ENCODE measurements at places on chromosomes 2 and 18. TPM values are rescaled to one million over a fixed set of nuclear protein-coding genes. Genes with fewer than 3 reads are reported as not detected.

Gene INPP1
- total RNA-seq: 11.3 TPM

Gene GKN1
- total RNA-seq: not detected

Gene SLC23A3
- 1.2 TPM for total RNA-seq

Gene TMEM198
- 3.8 TPM for total RNA-seq

Gene KIF1A
- 20.3 TPM for total RNA-seq

Gene DOK6
- total RNA-seq: 3.1 TPM

Gene CABYR
- 7.8 TPM for total RNA-seq

Gene KATNAL2
- total RNA-seq: 3.0 TPM

Gene C2orf76
- total RNA-seq: 9.2 TPM

Gene CHRNG
- total RNA-seq: not detected

- H3K27ac ChIP-seq: peak overlapping the region; percentile 98
- H3K4me3 ChIP-seq: peak overlapping the region; percentile 100
- DNase-seq: peak; percentile 61
Measured at GRCh38 chr2:150485114-150485870, 2.2 kb downstream of the RND3 start.

DNA sequence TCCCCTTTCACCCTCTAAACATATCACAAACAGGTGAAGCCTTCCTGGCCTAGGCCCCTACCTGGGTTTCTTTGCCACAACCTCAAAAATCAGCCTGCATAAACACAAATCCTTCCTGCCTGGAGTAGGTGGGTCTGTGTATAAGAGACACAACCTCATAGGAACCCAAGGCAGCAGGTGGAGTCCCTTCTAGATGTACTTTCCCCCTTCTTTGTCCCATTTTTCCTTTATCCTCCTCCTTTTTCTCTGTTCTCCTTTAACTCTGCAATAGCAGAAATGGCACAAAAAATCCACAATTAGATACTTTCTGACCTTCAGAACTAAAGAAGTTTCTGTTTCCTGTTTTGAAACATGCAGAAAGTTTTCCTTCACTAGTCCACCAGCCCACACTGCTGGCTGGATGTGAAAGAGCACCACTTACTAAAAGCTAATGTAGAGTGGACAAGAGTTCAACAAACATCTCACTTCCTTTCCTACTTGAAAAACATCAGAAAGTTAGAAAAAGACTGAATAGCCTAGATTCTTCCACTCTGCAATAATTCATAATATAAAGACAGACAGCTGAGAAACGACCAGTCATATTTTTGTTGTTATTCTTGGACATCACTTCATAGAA is 11.2 kb downstream of the SLC40A1 start:
- DNase-seq: peak; percentile 38
- peaks cover 18% of the 10 kb centered on the region for H3K4me1 ChIP-seq
- no peak overlapping the region for H3K4me3 ChIP-seq
- no peaks in the 10 kb centered on the region for H3K36me3 ChIP-seq

GRCh38 chr2:99489063-99489760 is 605 bp downstream of the REV1 start:
- H3K27ac ChIP-seq: peak overlapping the region; percentile 77
- DNase-seq: peak; percentile 30
- no peaks in the 10 kb centered on the region for H3K27me3 ChIP-seq
- H3K4me1 ChIP-seq: peaks cover 13% of the 10 kb centered on the region

- H3K27ac ChIP-seq: no peak overlapping the region
- no peaks in the 10 kb centered on the region for H3K27me3 ChIP-seq
- no peaks in the 10 kb centered on the region for H3K4me1 ChIP-seq
- no peaks in the 10 kb centered on the region for H3K36me3 ChIP-seq
Measured at GRCh38 chr2:84939426-84940087, 31.4 kb upstream of the KCMF1 start.

DNA sequence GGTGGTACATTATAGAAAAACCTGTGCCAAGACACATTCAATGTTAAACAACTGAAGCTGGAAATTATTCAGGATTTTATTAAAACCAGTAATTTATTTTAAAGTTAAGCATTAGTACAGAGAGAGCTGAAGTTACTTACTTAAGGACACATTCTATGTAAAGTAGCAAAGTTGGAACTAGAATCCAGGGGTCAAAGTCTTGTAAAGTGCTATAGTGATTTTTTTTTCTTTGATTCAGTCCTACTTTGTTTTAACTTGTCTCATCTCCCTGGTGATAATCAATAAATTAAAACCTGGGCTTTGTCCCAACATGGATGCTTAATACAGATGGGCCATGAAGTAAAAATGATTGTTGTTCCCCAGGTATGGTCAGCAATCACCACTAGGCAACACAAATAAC is 1271.8 kb upstream of the CHAC2 start:
- H3K36me3 ChIP-seq: no peaks in the 10 kb centered on the region
- no peaks in the 10 kb centered on the region for H3K4me1 ChIP-seq
- no peak for DNase-seq

- no peaks in the 10 kb centered on the region for H3K4me1 ChIP-seq
- no peaks in the 10 kb centered on the region for H3K27me3 ChIP-seq
- H3K36me3 ChIP-seq: no peaks in the 10 kb centered on the region
- H3K27ac ChIP-seq: no peak overlapping the region
Measured at GRCh38 chr2:147688242-147688641, 156.6 kb upstream of the ACVR2A start.

GRCh38 chr2:213161759-213162515 is 10.5 kb upstream of the IKZF2 start:
- H3K4me1 ChIP-seq: peaks cover 14% of the 10 kb centered on the region
- peak overlapping the region; percentile 35 for H3K27ac ChIP-seq
- H3K27me3 ChIP-seq: no peaks in the 10 kb centered on the region
- no peak overlapping the region for H3K4me3 ChIP-seq

DNA sequence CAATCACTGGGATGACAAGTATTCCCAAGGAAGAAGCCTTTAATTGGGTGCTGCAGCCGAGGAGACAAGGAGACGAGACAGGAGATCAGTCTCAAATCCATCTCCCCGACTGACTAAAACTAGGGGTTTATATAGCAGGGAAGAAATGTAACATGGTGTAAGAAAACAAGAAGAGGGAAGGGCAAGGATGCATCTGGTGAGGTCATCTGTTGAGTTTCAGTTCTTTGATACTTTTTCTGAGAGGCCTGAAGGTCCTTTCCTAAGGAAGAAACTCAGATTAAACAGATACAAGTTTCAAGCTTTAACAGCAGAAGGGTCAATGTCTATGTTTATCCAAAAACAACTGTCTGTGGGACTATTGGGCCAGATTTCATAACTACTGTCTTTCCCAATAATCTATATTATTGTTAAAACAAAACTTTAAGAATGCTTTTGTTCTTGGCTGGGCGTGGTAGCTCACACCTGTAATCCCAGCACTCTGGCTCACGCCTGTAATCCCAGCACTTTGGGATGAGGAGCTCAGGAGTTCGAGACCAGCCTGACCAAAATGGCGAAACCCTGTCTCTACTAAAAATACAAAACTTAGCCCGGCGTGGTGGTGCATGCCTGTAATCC is 2.5 kb upstream of the PDCL3 start:
- H3K36me3 ChIP-seq: no peaks in the 10 kb centered on the region

GRCh38 chr2:85523903-85524335 is 15.0 kb upstream of the MAT2A start:
- H3K36me3 ChIP-seq: no peaks in the 10 kb centered on the region
- H3K4me3 ChIP-seq: no peak overlapping the region
- H3K4me1 ChIP-seq: no peaks in the 10 kb centered on the region
- no peak overlapping the region for H3K27ac ChIP-seq

DNA sequence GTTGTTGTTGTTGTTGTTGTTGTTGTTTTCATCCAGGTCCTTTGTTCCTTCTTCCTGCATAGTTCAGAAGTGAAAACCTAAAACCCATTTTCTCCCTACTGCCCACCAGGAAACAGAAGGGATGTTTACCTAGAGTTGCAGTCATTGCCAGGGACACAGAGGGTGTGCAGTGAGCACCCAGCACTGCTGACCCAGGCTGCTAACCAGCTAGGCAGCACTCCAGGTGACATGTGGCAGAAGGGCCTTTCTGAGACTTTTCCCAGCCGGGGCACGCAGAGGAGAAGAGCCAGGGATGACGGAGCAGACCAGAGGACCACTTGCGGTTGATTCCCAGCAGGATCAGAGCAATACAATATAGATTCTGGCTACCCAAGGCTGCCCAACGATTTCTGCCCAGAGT is 286.3 kb downstream of the BCL11A start:
- H3K4me1 ChIP-seq: no peaks in the 10 kb centered on the region
- no peaks in the 10 kb centered on the region for H3K36me3 ChIP-seq
- DNase-seq: no peak

GRCh38 chr2:237269138-237269875 is 144.7 kb downstream of the COL6A3 start:
- H3K4me1 ChIP-seq: peaks cover 10% of the 10 kb centered on the region
- H3K27me3 ChIP-seq: no peaks in the 10 kb centered on the region
- no peaks in the 10 kb centered on the region for H3K36me3 ChIP-seq
- no peak overlapping the region for H3K27ac ChIP-seq
- H3K4me3 ChIP-seq: no peak overlapping the region

DNA sequence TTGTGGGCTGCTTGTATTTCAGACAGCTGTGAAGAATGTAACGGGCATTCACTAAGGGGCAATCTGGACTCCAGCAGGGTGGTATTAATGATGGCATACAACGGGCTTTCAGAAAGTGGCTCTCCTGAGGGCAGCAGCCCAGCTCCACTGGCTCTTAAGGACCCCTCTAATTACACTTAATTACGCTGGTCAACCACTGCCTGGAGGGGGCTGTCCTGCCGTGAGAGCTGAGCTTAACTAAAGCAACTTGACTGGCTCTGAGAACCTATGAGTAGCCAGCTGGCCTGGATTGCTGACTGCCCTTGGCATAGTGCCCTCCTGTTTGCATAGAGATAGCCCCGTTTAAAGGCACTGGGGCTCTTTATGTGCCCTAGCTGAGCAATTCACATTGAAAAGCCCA is 3.8 kb downstream of the LIPG start:
- H3K27ac ChIP-seq: no peak overlapping the region
- peak; percentile 59 for DNase-seq
- H3K36me3 ChIP-seq: no peaks in the 10 kb centered on the region
- H3K4me3 ChIP-seq: no peak overlapping the region
- peaks cover 7% of the 10 kb centered on the region for H3K27me3 ChIP-seq

GRCh38 chr18:31500051-31500688 is 2.2 kb downstream of the DSG2 start:
- no peaks in the 10 kb centered on the region for H3K27me3 ChIP-seq
- no peak for DNase-seq
- no peaks in the 10 kb centered on the region for H3K4me1 ChIP-seq

- no peak for DNase-seq
- H3K4me3 ChIP-seq: no peak overlapping the region
- no peaks in the 10 kb centered on the region for H3K36me3 ChIP-seq
- no peaks in the 10 kb centered on the region for H3K4me1 ChIP-seq
- H3K27me3 ChIP-seq: no peaks in the 10 kb centered on the region
- H3K27ac ChIP-seq: no peak overlapping the region
Measured at GRCh38 chr18:12585218-12585617, 72.7 kb downstream of the SPIRE1 start.

DNA sequence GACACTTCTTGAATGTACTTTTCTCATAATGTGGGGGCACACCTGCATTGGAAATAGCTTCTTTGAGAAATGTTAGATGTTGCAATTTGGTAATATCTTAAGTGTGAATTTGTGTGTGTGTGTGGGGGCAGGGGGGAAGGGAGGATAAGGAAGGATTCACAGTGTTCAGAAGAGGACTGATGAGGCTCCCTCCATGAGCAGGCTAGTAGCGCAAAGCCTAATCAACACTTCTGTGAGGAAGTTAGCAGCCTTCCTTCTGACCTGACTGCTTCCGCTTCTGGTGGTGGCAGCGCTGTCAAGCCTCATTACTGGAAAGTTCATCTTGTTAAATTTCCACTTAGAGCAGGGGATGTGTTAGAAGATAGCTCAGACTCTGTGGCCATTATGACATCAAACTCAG is 295.4 kb upstream of the SPRED2 start:
- H3K4me3 ChIP-seq: no peak overlapping the region
- H3K27ac ChIP-seq: no peak overlapping the region
- H3K4me1 ChIP-seq: no peaks in the 10 kb centered on the region
- DNase-seq: no peak
- no peaks in the 10 kb centered on the region for H3K36me3 ChIP-seq
- H3K27me3 ChIP-seq: peaks cover 5% of the 10 kb centered on the region

GRCh38 chr2:69911985-69912563 is 2.8 kb upstream of the MXD1 start:
- H3K36me3 ChIP-seq: peaks cover 13% of the 10 kb centered on the region
- H3K27ac ChIP-seq: no peak overlapping the region
- DNase-seq: peak; percentile 39
- no peak overlapping the region for H3K4me3 ChIP-seq
- peaks cover 5% of the 10 kb centered on the region for H3K4me1 ChIP-seq
- H3K27me3 ChIP-seq: no peaks in the 10 kb centered on the region

- H3K27me3 ChIP-seq: no peaks in the 10 kb centered on the region
- H3K4me1 ChIP-seq: no peaks in the 10 kb centered on the region
- DNase-seq: peak; percentile 42
- H3K27ac ChIP-seq: no peak overlapping the region
- H3K36me3 ChIP-seq: no peaks in the 10 kb centered on the region
Measured at GRCh38 chr2:166539340-166540162, 45.5 kb upstream of the SCN7A start.

DNA sequence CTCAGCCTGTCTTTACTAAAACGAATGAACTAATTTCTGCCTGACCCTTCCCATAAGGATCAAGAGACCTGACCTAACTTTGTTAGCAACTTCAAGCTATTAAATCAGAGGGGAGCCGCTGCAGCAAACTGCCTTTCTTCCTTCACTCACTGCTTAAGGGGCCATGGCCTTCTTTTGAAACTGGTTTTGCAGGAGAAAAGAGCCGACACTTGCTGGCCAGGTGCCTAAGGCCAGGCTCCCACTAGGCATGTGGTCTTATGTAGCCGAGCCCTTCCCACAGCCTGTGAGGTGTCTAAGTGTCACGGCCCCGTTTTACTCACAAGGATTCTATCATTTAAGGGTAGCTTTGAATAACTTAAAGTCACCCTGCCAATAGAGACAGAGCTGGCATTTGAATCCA is 130.8 kb downstream of the ZNF236 start:
- H3K27me3 ChIP-seq: no peaks in the 10 kb centered on the region
- no peaks in the 10 kb centered on the region for H3K4me1 ChIP-seq
- H3K4me3 ChIP-seq: no peak overlapping the region
- H3K36me3 ChIP-seq: peaks cover 13% of the 10 kb centered on the region
- DNase-seq: no peak
- H3K27ac ChIP-seq: no peak overlapping the region

GRCh38 chr18:79566771-79567431 is 112.7 kb upstream of the CTDP1 start:
- H3K4me3 ChIP-seq: no peak overlapping the region
- no peak overlapping the region for H3K27ac ChIP-seq
- H3K36me3 ChIP-seq: no peaks in the 10 kb centered on the region
- no peaks in the 10 kb centered on the region for H3K27me3 ChIP-seq

- no peaks in the 10 kb centered on the region for H3K27me3 ChIP-seq
- no peaks in the 10 kb centered on the region for H3K36me3 ChIP-seq
- peak; percentile 81 for DNase-seq
- peaks cover 40% of the 10 kb centered on the region for H3K4me1 ChIP-seq
Measured at GRCh38 chr2:27703638-27704341, 40.1 kb downstream of the SLC4A1AP start.

DNA sequence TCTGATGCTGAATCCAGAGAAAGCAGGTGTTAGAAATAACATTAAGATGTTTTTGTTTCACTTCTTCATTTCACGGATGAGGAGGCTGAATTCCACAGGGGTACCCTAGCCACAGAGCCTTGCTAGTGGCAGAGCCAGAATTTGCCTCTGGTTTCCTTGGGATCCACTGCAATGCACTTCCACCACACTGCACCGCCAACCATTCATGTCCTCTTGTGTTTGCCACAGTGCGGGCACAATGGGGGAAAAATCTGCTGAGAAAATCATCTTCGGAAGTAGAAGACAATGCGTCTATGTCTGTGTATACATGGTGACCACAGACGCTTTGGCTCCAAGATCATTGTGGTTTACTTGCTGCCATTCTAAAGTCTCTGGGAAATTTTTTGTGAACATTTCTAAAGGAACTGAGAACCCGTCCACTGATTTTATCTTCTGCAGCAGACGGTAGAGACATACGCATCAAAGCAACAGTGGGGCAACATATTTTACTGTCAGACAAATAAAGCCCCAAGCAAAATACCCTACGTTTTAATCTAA is 14.9 kb downstream of the ICOS start:
- DNase-seq: no peak
- H3K36me3 ChIP-seq: no peaks in the 10 kb centered on the region
- no peaks in the 10 kb centered on the region for H3K27me3 ChIP-seq
- H3K27ac ChIP-seq: no peak overlapping the region
